ENCODE measurements at places on chromosomes 16 and 17. TPM values are rescaled to one million over a fixed set of nuclear protein-coding genes. Genes with fewer than 3 reads are reported as not detected.

Gene NT5M
- total RNA-seq: 5.4 TPM

Gene SLC7A6
- total RNA-seq: 51.6 TPM

Gene ARHGAP44
- total RNA-seq: 10.8 TPM

Gene ANKS4B
- not detected for total RNA-seq

Gene KRT9
- not detected for total RNA-seq

Gene MPP3
- 30.7 TPM for total RNA-seq

Measured in left cardiac atrium (tissue), 4 donors.